ENCODE measurements at places on chromosomes 12 and 14.
A peak's percentile ranks its signal among the peaks of the same experiment; 100 is the strongest.

- no peak for DNase-seq
Observed at GRCh38 chr14:58829594-58829993, 191.8 kb downstream of the DACT1 start.

GRCh38 chr14:104885973-104886689 is 21.1 kb downstream of the CEP170B start:
- no peak for DNase-seq

- peak; percentile 37 for DNase-seq
Observed at GRCh38 chr14:60090864-60091519, 731 bp upstream of the PCNX4 start.

DNA sequence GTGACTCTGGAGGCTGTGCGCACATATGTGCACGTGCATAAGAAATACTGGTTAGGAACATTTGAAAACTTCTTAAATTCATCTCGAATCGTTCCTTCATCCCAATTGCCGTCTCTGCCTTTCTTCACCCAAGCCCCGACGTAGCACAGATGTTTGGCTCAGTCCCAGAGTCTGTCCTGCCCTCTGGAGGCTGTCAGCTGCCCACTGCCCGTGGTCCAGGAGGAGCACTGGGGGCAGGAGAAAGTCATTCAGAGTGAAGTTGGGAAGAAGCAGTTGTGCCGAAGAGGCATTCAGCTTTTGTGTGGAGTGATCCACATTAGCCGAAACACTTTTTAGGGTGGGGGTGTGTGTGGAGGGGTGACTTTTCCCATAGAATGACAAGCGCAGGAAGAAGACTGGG is 124.9 kb downstream of the TSPAN9 start:
- no peak for DNase-seq

GRCh38 chr12:69284131-69284530 is 44.8 kb downstream of the CPSF6 start:
- DNase-seq, result peak; percentile 6

GRCh38 chr12:119730381-119730780 is 62.4 kb downstream of the PRKAB1 start:
- no peak for DNase-seq

GRCh38 chr12:48017496-48017895 is 13.2 kb upstream of the COL2A1 start:
- no peak for DNase-seq

DNA sequence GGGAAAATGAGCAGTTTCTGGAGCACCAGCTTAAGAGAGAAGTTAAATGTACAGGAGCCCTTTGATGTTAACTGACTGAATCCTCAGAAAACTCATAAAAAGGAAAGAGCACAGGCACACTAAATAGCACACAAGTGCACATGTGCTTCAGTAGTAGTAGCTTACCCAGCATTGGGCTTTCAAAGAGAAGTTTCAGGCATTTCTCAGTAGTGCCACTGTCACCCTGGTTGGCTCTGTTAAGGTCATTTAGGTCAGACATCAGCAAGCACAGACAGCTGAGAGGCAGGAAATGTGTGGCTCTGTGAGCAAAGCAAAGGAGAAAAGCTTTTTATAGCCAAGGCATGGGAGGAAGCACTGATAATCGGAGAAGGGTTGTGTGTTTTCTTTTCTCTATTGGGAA is 96.3 kb upstream of the HIF1A start:
- no peak for DNase-seq

- DNase-seq, result no peak
Observed at GRCh38 chr14:92903359-92903758, 19.6 kb upstream of the CHGA start.

- DNase-seq, result no peak
Observed at GRCh38 chr14:73713803-73714655, at the start of gene PNMA1. TSS of gene PNMA1 (minus strand) at chr14:73714384. CDS start at chr14:73713639, 745 bp downstream.

DNA sequence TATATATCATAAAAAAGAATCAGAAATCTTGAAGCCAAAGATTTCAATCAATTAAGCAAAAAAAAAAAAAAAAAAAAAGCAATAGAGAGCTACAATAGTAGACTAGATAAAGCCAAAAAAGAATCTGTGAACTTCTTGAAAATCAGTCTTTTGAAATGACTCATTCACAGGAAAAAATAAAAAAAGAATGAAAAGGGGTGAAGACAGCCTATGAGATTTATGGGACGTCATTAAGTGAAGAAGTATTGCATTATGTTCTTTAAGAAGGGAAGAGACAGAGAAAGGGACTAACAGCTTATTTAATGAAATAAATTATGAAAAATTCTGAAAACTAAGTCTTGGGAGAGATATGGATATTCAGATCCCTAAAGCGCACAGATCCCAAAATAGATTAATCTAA is 103.8 kb downstream of the ACSS3 start:
- no peak for DNase-seq

- no peak for DNase-seq
Observed at GRCh38 chr12:120950807-120951206, 27.5 kb upstream of the HNF1A start.

GRCh38 chr12:109510196-109510595 is 32.8 kb downstream of the UBE3B start:
- no peak for DNase-seq

- DNase-seq, result no peak
Observed at GRCh38 chr12:67852701-67853100, 136.5 kb upstream of the IFNG-AS1 start.

- no peak for DNase-seq
Observed at GRCh38 chr12:15846887-15847286, 35.3 kb upstream of the STRAP start.

DNA sequence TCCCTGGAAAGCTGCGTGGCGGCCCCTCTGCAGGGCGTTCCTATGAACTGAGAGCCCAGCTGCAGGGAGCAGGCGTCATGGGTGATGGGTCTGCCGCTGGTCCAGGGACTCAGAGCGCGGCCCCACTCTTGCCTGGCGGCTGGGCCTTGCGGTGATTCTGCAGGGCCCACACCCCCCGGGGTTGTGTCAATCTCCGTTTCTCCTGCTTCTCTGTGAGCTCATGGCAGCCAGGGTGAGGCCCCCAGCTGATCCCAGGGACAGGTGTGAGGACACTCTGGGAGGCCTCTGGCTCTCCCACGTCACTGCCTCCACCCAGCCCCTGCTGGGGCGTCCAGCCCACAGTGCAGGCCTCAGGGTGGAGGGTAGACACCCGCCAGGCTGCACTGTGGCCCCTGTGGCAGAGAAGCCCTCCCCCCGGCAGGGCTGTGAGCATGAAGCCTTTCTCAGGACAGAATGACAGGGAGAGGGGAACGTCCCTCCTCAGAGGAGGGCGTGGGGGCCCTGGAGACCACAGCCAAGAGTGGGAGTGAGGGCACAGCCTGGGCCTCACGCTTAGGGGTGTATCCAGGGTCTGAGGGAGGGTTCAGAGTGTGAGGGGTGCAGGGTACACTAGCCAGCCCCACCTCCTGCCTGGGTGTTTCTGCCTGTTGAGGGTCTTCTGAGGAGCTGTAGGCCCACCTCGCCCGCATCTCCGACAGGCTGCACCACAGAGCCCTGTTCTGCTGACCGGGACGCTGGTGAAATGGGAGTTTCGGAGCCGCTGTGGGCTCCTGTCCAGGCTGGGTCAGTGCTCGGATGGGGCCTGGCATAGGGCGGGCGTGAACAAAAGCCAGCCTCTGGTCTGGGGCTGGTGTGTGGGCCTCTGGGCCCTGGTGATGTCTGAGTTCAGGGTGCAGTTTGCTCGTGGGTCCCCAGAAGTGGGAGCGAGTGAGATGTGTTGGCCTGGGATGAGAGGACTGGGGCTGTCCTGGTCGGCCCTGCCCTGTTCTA is 26.7 kb upstream of the CRIP2 start:
- no peak for DNase-seq

DNA sequence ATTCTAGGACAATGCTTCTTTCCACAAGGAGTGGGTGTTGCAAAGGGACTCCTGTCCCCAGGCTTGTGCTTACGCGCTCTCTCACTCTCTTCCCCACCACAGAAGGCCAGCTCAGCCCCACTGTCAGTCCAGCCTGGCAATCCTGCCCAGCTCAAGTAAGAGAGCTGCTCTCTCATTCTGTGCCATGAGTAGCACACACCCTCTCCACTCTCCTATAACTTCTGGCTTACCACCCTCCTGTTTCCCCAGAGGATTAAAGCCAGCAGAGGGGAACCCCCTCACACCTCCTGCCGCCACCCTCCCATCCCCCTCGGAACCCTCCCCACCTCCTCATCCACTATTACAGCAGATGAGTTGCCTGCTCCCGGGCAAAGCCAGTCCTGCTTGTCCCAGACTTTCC is 17.1 kb downstream of the NCKAP5L start:
- no peak for DNase-seq

DNA sequence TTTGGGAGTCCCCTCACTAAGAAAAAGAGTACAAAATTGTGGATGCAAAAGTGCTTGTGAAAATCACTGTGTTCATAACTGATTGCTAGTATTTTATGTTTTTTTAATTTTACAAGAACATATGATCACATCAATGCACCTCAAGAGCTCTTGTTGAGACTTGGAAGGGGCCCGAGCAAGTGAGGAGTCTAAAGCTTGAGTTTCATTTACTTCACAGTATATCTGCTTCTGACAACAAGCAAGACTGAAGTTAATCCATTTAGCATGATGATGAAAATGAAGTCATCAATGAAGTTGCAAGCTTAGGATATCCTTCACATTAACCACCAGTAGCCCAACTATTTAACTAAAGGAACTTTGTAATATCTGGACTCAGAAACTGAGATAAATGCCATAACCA is 182.5 kb upstream of the DIO2 start:
- DNase-seq, result no peak

DNA sequence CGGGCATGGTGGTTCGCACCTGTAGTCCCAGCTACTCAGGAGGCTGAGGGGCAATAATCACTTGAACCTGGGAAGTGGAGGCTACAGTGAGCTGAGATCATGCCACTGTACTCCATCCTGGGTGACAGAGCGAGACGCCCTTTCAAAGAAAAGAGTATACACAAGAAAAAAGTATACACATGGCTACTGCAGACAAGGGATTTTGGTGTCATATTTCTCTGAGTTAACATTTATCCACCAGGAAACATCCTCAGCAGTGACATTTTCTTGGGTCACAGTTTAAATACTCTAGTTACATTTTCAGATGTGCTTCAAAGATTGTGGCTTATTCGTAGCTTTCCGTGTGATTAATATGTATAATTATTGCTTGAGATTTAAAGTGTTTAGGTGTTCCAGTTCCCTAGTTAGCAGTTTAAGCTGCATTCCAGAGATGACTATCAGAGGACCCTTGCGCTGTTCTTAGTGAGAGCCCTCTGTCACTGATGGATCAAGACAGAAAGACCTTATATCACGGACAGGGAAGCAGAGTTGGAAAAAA is 4.7 kb upstream of the PPP2R5E start:
- no peak for DNase-seq

DNA sequence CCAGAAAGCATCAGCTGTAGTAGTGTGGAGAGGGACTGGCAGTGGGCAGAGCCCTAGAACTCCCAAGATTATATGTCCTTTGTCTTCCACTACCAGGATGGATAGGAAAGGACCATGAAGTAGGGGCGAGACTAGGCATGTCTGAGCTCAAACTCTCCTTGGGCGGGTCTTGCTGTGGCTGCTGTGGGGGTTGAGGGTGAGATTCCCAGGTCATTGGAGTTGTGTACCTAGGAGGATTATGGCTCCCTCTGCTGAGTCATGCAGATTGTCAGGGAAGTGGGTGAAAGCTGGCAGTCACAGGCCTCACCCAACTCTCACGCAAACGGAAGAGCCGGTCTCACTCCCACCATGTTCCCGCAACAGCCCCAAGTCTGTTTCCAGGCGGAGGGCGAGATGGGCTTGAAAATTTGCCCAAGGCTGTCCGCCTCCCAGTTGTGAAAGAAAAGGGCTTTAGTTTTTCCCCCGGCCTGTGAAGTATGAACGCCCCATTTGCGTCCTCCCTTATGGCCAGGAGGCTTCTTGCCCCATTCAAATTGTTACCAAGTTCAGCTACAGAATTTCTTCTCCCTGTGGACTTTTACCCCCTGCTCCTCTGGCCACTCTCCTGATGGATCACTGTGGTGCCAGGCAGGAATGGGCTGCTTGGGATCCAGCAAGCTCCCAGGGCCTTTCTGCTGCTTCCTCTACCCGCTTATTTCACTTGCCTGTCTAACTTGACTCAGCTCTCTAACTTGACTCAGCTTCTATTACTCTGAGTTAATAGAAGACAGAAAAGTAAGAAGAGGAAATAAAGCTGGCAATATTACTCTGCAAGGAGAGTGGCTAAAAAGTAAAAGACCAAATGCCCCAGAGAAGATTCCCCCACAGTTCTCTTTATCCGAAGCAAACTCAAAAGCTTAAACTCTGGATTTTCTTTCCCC is 159.3 kb downstream of the SLC2A13 start:
- no peak for DNase-seq
